ENCODE measurements at places on chromosomes 13 and 19. TPM values are rescaled to one million over a fixed set of nuclear protein-coding genes. Genes with fewer than 3 reads are reported as not detected.

THOP1 gene
- total RNA-seq = 40.7 TPM

DHX34 gene
- 23.2 TPM for total RNA-seq

CRTC1 gene
- 17.2 TPM for total RNA-seq

PLK5 gene
- total RNA-seq = 0.31 TPM

APC2 gene
- total RNA-seq = 276 TPM

GSX1 gene
- not detected for total RNA-seq

SPC24 gene
- total RNA-seq = 7.8 TPM

CD33 gene
- 0.63 TPM for total RNA-seq

Data from parietal lobe (tissue), 2 donors.